ENCODE measurements at places on chromosomes 2 and 18.

GRCh38 chr2:240259201-240259923 is 118.9 kb upstream of the OTOS start:
- peaks cover 22% of the 10 kb centered on the region for H3K4me1 ChIP-seq
- no peaks in the 10 kb centered on the region for H3K27me3 ChIP-seq
- H3K4me3 ChIP-seq, result no peak overlapping the region
- DNase-seq, result no peak
- H3K36me3 ChIP-seq, result peaks cover 15% of the 10 kb centered on the region
- H3K27ac ChIP-seq, result no peak overlapping the region

GRCh38 chr2:133477616-133477990 is 90.7 kb downstream of the NCKAP5 start:
- H3K36me3 ChIP-seq, result peaks cover 5% of the 10 kb centered on the region
- peaks cover 7% of the 10 kb centered on the region for H3K4me1 ChIP-seq
- no peak overlapping the region for H3K27ac ChIP-seq

DNA sequence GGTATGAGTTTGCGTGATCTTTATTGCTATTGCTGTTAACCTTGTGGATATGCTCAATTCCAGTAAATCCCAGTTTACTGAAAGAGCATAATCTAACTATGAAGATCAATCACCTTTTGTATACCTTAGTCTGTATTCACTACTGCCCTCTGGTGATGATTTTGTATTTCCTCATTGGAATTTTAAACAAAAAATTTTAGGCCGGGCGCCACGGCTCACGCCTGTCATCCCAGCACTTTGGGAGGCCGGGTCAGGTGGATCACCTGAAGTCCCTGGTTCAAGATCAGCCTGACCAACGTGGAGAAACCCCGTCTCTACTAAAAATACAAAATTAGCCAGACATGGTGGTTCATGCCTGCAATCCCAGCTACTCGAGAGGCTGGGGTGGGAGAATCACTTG is 5.1 kb downstream of the COMMD1 start:
- no peaks in the 10 kb centered on the region for H3K27me3 ChIP-seq
- no peaks in the 10 kb centered on the region for H3K36me3 ChIP-seq
- peaks cover 4% of the 10 kb centered on the region for H3K4me1 ChIP-seq
- H3K4me3 ChIP-seq, result no peak overlapping the region
- H3K27ac ChIP-seq, result no peak overlapping the region
- DNase-seq, result no peak

- H3K4me1 ChIP-seq, result peaks cover 16% of the 10 kb centered on the region
- peaks cover 9% of the 10 kb centered on the region for H3K27me3 ChIP-seq
- H3K27ac ChIP-seq, result peak overlapping the region; percentile 15
- no peaks in the 10 kb centered on the region for H3K36me3 ChIP-seq
- DNase-seq, result no peak
These were observed 18.1 kb upstream of the MGAT4A start for GRCh38 chr2:98749066-98749450.

DNA sequence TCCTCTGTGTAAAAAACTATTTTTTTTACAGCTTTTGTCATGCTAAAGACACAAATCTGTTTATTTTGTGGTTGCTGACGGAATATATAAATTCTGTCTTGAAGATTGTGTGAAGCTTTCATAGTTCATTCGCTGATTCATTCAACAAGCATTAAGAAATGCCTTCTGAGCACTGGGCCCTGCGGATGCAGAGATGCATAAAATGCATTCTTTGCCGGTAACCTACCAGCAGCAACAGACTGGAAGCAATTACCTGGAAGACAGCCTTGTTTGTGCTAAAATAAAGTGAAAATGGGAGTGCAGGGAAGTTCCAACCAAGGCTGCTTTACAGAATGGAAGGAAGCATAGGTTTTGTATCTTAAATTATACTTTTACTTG is 119.7 kb downstream of the PMAIP1 start:
- no peak overlapping the region for H3K4me3 ChIP-seq
- no peak overlapping the region for H3K27ac ChIP-seq
- no peak for DNase-seq
- no peaks in the 10 kb centered on the region for H3K27me3 ChIP-seq
- peaks cover 18% of the 10 kb centered on the region for H3K4me1 ChIP-seq

GRCh38 chr18:43049021-43049420 is 66.5 kb downstream of the RIT2 start:
- no peaks in the 10 kb centered on the region for H3K36me3 ChIP-seq
- no peaks in the 10 kb centered on the region for H3K27me3 ChIP-seq
- H3K27ac ChIP-seq, result no peak overlapping the region
- no peak for DNase-seq
- H3K4me1 ChIP-seq, result no peaks in the 10 kb centered on the region

DNA sequence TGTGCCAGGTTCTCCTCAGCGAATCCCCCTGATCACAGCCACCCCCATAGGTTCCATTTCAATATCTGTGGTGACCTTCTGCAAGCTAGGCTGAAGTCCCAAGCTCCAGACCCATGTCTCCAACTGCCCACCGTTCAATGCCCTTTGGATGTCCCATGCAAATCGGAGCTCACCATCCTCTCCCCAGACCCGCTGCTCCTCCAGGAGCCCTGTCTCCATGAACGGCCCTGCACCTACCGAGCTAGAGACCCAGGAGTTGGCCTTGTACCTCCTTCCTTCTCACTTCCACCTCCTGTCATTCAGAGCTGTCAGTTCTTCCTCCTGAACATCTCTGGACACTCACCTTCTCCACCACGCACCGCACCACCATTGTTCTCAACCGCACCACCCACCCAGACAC is 1.0 kb upstream of the FAHD2A start:
- peaks cover 6% of the 10 kb centered on the region for H3K36me3 ChIP-seq
- H3K27ac ChIP-seq, result peak overlapping the region; percentile 99

GRCh38 chr2:98572211-98572610 is 36.1 kb downstream of the COA5 start:
- no peaks in the 10 kb centered on the region for H3K36me3 ChIP-seq
- no peak overlapping the region for H3K27ac ChIP-seq
- H3K4me3 ChIP-seq, result no peak overlapping the region
- no peak for DNase-seq
- no peaks in the 10 kb centered on the region for H3K4me1 ChIP-seq

DNA sequence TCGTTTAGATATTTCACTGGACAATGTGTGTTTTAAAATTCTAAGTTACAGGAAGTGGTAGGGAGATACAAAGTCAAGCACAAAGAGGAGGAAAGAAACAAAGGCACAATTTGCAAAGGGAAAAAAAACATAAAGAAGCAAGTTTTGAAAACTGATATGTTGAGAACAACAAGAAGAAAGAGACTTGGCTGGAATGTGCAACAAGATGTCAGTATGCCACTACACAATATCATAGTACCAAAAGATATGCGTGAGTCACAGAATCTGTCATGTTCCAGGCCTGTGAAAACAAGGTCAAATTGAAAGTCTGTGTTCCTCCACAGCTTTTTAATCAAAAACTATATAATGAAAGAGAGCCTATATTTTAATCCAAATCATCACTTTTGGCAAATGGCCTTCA is 12.0 kb downstream of the EXOC6B start:
- no peak for DNase-seq
- H3K27ac ChIP-seq, result no peak overlapping the region
- H3K4me3 ChIP-seq, result no peak overlapping the region
- H3K27me3 ChIP-seq, result no peaks in the 10 kb centered on the region

GRCh38 chr18:8469544-8470130 is 139.6 kb upstream of the RAB12 start:
- DNase-seq, result no peak
- H3K27me3 ChIP-seq, result no peaks in the 10 kb centered on the region
- no peaks in the 10 kb centered on the region for H3K36me3 ChIP-seq
- H3K27ac ChIP-seq, result no peak overlapping the region
- H3K4me3 ChIP-seq, result no peak overlapping the region

DNA sequence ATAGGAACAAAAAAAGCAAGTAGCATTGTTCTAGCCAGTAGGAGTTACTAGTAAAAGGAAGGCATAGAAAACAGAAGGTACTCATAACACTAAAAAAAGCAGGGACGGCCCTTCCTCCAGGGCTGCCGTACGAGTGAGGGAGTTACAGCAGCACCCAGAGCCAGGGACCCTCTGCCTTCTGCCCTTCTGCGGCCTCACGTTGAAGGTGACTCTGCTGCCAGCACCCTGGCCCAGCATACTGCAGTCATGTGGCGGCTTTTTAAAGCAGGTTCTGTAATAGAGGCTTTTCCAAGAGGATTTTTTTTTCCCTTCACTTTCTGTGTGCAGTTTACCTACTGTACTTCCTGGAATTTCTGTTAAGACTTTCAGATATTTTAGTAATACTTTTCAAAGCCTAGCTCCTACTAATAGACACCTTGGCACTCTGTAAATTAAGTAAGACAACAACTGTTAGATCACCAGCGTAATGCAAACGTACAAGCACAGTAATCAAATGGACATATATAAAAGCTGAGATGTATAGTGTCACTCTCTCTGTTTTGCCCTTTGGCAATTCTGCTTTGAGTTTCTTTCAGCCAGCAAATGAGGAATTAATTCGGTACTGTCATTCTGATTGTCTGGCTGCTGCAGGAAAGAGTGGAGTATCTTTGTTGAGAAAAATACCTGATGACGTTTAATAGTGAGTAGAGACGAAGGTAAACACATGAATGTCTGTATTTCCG is 161.5 kb downstream of the PTGR3 start:
- H3K4me3 ChIP-seq, result no peak overlapping the region
- no peak for DNase-seq
- H3K27me3 ChIP-seq, result no peaks in the 10 kb centered on the region
- H3K27ac ChIP-seq, result no peak overlapping the region
- H3K4me1 ChIP-seq, result peaks cover 33% of the 10 kb centered on the region
- H3K36me3 ChIP-seq, result no peaks in the 10 kb centered on the region

- H3K4me1 ChIP-seq, result no peaks in the 10 kb centered on the region
- H3K27ac ChIP-seq, result no peak overlapping the region
- DNase-seq, result no peak
These were observed 85.6 kb downstream of the MYT1L start for GRCh38 chr2:2245500-2245899.

GRCh38 chr2:205646680-205647079 is 35.6 kb upstream of the NRP2 start:
- DNase-seq, result no peak
- H3K27ac ChIP-seq, result no peak overlapping the region
- H3K4me3 ChIP-seq, result no peak overlapping the region
- no peaks in the 10 kb centered on the region for H3K27me3 ChIP-seq
- no peaks in the 10 kb centered on the region for H3K36me3 ChIP-seq
- peaks cover 49% of the 10 kb centered on the region for H3K4me1 ChIP-seq

- H3K4me1 ChIP-seq, result peaks cover 69% of the 10 kb centered on the region
- no peak overlapping the region for H3K27ac ChIP-seq
- peaks cover 38% of the 10 kb centered on the region for H3K27me3 ChIP-seq
These were observed 138.5 kb downstream of the MEIS1 start for GRCh38 chr2:66573416-66573815.
